ENCODE measurements at places on chromosomes 16 and 17.

DNA sequence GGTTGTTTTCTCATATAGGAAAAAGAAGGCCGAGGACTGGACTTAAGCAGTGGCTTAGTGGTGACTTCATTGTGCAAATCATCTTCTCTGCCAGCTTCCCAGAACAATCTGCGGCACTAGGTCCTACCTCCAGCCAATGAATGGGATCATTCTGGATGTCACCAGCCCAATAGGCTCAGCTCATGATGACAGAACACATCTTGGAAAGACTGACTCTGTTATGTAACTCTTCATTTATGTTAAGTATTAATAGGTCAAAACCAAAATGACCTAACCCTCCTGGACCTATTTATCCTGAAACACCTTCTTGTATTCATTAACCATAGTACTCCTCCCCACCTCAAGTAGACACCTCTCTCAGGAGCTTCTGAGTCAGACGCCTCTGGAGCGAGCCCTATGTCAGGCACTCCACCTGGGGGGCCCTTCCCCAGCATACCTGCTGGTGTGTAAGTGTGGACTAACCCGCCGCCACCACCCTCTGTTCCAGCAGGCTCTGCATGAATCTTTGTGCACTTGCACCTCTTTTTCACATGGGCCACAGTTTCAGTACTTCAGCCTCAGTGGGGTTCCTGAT is 7.2 kb downstream of the ARL2BP start:
- no peak for DNase-seq

- no peak for DNase-seq
Observed at GRCh38 chr16:21637032-21637968, 15.1 kb downstream of the IGSF6 start.

DNA sequence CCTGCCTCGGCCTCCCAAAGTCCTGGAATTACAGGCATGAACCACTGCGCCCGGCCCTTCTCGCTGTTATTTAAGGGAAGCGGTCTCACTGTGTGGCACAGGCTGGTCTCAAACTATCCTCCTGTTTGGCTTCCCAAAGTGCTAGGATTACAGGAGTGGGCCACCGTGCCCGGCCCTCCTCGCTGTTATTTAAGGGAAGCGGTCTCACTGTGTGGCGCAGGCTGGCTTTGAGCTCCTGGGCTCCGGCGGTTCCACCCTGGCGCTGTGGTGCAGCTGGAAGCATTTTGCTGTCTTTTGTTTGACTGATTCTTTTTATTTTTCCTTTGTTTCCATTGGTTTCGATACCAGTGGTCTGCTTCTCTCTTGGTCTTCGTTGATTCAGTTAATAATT is 40.7 kb downstream of the FOXK2 start:
- no peak for DNase-seq

GRCh38 chr17:77959926-77960521 is 1.5 kb downstream of the TNRC6C start:
- DNase-seq: no peak

GRCh38 chr16:14292051-14292825 is 221.1 kb downstream of the MRTFB start:
- peak; percentile 48 for DNase-seq

GRCh38 chr17:49214676-49215360 is 4.3 kb downstream of the ABI3 start:
- no peak for DNase-seq

DNA sequence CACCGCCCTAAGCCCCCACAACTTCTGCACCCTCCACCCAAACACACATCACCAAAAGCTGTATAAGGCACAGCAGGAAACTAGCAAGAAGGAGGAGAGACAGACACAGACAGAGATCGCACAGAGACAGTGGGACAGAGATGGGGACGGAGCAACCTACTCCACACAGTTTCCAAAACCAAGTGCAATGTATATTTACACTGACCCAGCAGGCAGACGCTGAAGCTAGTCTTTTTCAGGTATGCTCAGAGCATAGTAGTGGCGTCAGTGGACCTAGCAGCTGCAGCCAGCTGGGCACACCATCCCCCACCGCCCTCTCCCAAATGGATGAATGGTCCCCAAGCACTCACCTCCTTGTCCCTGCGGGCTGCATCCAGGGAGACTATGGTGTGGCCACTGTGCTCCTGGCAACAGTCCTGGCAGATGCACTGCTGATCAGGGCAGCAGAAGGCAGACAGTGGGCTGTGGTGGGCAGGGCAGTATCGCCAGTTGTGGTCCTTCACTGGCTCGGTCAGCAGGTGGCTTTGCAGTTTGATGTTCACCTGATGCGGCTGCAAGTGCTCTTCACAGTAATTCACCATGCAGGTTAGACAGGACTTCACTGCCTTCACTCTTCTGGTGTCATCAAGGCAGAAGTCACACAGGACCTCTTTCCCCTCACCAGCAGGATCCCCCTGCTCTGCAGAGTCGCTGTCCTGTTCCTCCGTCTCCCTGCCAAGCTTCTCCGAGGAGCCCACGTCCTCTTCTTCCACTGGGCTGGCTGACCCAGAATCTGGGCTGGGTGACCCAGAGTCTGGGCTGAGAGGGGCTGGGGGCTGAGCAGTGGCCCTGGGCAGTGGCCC is 31.5 kb upstream of the FBXW10B start:
- no peak for DNase-seq

GRCh38 chr17:37197336-37197735 is 178.4 kb upstream of the C17orf78 start:
- DNase-seq: peak; percentile 16

GRCh38 chr16:67254801-67255552 is 6.2 kb downstream of the SLC9A5 start:
- DNase-seq: no peak

GRCh38 chr16:4663465-4663776 is 29.9 kb upstream of the NUDT16L1 start:
- no peak for DNase-seq

DNA sequence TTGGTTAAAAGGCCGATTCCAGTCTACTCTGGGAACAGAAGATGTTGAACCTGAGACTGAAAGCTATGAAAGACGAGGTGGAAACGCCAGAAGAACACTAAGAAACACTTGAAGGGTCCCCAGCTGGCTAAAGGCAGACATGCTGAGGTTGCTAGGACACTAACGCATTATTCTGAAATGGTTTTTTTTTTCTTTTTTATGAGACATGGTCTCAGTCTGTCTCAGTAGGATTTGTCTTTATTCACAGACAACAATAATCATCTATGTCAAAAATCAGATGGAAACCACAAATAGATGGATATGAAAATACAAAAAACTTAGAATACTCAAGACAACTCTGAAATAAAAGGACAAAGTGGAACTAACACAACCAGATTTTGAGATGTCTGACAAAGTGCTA is 35.0 kb upstream of the RASD1 start:
- DNase-seq: no peak

- peak; percentile 66 for DNase-seq
Observed at GRCh38 chr17:10737168-10737622, 7.4 kb upstream of the TMEM220 start.

- DNase-seq: no peak
Observed at GRCh38 chr17:71458322-71458721, 662.5 kb upstream of the SOX9 start.

DNA sequence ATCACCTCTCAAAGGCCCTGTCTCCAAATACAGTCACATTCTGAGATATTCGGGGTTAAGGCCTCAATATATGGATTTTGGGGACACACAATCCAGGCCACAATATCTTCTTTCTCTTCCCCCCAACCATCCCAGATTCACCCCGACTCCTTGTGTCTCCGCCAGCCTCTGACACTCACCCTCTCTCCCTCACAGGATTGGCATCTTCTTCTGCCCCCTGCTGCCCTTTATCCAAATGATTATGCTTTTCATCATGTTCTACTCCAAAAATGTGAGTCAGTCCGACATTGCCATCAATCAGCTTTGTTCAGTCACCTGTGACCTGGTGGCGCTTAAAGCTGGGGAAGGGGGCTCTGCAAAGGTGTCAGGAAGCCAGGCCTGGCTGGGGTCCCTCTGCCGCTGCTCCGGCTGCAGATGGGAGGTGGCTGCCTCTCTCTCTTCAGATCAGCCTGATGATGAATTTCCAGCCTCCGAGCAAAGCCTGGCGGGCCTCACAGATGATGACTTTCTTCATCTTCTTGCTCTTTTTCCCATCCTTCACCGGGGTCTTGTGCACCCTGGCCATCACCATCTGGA is 35.1 kb downstream of the GDE1 start:
- no peak for DNase-seq

DNA sequence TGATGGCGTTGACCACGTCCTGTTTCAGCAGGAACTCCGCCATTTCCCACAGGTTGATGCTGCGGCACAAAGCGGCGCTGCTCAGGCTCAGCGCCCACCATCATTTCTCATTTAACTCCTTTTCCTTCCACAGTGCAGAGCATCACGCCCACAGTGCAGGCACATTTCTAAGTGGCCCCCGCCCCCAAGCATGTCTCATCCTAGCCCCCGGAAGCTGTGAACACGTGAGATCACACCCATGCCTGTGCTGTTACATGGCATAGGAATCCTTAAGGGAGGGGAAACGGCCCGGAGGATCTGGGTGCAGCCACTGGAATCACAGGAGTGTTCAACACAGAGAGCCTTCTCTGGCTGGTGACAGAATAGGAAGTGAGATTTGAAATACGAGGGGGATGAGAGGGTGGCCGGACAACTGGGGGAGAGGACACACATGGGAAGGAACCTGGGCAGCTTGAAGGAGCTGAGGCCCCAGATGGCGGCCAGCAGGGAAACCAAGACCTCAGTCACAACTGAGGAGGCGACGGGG is 4.7 kb downstream of the NAGPA start:
- DNase-seq: no peak

DNA sequence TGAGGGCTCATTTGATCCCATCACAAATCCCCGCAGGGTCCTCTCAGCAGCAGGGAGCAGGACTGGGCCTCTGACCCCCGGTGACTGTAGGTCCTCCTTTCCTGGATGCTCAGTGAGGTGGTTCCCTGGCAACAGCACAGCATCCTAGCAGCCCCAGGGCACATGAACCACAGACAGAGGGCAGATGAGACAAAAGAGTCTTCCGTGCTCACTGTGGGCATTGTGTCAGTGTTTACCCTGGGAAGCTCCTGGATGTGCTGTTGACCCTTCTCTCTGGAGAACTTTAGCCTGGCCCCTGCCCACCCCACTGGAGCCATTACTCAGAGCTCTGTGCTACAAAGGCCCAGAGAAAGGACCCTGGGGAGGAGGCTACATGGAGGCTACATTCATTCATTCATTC is 21.7 kb upstream of the TMEM220 start:
- no peak for DNase-seq

DNA sequence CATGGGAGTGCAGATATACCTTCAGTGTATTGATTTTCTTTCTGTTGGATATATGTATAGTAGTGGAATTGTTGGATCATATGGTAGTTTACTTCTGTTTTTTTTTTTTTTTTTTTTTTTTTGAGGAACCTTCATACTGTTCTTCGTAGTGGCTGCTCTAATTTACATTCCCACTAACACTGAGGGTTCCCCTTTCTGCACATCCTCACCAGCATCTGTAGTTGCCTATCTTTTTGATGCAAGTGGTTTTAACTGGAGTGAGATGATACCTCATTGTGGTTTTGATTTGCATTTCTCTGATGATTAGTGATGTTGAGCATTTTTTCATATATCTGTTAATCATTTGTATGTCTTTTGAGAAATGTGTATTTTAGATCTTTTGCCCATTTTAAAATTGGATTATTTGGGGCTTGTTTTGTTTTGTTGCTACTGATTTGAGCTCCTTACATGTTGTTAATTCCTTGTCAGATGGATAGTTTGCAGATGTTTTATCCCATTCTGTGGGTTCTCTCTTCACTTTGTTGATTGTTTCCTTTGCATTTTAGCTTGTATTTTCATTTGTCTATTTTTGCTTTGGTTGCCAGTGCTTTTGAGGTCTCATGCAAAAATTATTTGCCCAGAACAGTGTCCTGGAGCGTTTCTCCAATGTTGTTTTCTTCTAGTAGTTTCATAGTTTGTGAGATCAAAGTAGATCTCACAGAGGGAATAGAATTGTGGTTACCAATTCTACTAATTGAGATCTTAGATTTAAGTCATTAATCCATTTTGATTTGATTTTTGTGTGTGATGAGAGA is 25.0 kb upstream of the BCAS3 start:
- DNase-seq: peak; percentile 38

- DNase-seq: no peak
Observed at GRCh38 chr17:52156576-52157570, 1.6 kb downstream of the CA10 start.

DNA sequence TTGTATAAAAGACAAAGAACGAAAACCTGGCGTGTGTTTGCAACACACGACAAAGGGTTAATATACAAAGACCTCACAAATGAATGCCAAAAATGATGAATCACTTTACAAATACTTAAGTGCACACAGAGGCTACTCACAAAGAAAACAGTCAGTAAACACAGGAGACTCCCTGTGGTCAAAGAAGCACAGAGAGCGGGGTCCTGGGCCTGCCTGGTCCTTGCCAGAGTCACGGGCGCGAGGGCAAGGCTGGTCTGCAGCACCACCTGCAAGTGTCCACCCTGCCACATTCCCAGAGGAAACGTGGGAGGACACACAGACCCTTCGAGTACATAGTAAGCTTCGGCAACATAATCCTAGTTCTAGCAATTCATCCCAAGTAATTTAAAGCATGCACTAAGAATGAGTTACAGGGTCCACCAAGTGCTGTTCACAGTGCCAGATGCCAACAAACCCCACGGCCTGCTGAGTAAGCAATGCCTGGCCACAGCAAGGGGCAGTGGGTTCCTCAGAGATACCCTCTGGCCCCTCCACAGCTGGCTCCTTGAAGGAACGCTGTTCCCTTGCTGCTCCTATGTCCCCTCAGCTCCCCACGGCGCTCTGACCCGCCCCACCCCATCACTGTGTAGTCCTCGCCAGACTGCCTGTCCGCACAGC is 24.6 kb upstream of the FAAP100 start:
- DNase-seq: no peak

- DNase-seq: peak; percentile 75
Observed at GRCh38 chr17:535198-535597, 179.4 kb downstream of the VPS53 start.

DNA sequence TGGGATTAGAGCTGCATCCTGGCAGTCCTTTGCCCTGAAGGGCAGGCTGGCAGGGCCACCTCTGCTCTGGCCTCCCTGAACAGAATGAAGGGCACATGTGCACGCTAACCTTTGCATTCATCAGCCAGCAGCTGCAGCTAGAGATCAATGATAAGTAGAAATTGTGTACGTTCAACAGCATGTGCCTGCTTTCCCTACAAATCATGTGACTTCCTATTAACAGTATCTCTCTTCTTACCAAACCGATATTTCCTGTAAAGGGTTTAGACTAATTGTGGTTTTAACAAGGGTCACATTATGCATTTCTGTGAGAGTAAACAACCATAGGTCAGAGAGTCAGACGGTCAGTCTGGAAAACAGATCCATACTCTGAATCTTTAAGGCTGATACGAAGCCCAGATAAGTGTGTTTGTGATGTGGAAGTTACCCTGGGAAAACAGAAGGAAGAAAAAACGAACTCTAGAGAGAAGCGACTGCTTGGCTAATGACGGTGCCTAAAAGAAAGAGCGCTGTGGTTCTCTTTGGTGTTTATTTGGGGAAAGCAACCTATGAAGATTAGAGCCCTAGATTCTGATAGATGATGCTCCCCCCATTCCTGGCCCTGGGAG is 219.4 kb downstream of the MAF start:
- DNase-seq: peak; percentile 41

Data from suppressor macrophage treated with lipopolysaccharide for 1 hour (primary cell).